ENCODE measurements at places on chromosomes 2 and 18.

DNA sequence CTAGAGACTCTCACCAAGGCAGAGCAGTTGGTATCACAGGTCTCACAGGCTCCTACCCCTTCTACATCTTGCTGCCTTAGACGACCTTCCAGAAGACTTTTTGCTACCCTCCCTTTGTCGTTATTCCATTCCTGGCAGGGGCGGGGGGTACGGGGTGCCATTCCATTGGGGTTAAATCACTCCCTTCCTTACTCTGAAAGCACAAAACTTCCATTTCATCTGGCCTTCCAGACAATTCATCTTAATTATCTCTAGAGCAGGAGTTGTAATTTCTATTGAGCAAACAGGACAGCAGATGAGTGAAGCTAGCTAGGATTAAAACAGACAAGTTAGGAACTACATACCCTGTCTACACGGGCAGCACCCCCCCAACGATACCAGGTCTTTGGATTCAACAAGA lies 276.2 kb upstream of the TANK start:
- DNase-seq: no peak

DNA sequence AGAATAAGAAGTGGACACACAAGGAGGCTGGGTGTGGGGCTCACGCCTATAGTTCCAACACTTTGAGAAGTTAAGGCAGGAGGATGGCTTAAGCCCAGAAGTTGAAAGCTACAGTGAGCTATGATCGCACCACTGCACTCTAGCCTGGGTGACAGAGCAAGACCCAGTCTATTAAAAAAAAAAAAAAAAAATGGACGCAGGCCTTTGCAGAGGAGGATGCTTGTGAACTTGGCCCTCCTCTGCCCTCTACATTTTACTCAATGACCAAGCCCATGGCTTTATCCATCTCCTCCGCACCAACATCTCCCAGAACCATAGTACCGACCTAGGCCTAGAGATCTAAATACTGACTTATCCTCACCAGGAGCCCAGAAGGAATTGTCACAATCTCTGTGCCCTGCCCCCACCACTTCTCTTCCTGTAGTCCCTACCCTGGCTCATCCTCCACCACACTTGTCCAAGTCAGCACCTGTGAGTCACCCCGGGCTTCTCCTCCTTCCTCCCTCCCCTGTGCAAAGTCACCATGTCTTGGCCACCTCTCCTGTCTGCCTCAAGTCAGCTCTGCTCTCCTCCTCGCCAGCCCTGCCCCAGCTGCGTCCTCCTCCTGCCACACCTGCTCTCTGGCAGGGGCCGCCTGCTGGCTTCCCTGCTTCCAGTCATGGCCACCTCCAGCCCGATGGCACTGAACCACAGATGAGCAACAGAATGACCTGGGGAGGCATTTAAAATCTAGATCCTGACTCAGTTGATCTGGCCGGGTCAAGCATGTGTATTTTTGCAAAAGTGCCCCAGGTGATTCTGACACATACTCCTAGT lies 35.8 kb upstream of the ASPRV1 start:
- no peak for DNase-seq

GRCh38 chr2:100104718-100105677 lies 37.4 kb downstream of the AFF3 start:
- DNase-seq: no peak

DNA sequence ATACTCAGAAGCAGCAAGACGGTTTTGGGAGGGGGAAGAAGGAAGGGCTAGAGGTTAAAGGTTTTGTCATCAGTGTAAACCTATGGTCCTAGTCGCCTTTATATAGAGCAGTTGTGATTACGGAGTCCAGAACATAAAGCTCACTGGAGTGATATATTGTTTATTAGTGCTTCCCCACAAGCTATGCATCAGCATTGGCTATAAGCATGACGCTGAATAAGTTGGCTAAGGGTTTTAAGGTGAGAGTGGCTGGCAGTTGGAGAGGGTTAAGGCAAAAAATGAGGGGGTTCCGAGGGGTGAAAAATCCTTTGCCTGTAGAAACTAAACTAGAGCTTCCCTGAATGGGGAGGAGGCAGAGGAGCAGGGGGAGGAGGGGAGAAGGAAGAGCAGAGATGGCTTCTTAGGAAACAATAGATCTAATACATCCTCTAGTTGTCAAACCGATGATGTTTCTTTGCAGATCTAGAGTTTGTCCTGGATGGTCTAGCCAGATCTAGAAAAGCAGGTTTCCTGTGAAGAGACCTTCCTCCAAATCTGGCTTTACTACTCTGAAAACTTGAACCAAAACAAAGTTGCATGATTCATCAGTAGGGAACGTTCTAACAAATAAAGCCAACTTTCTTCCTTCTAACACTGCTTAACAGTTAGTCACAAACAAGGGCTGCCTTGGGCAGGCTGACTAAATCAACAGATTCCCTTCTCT lies 2.5 kb downstream of the KLF7 start:
- no peak for DNase-seq

- no peak for DNase-seq
Observed at GRCh38 chr2:174577967-174578589, 19.5 kb downstream of the WIPF1 start.

Measured in CD8-positive, alpha-beta T cell (primary cell).